Right hindlimb (tissue), 1 donor: ENCODE measurements at places on chromosomes 4 and X.
A peak's percentile ranks its signal among the peaks of the same experiment; 100 is the strongest.

DNA sequence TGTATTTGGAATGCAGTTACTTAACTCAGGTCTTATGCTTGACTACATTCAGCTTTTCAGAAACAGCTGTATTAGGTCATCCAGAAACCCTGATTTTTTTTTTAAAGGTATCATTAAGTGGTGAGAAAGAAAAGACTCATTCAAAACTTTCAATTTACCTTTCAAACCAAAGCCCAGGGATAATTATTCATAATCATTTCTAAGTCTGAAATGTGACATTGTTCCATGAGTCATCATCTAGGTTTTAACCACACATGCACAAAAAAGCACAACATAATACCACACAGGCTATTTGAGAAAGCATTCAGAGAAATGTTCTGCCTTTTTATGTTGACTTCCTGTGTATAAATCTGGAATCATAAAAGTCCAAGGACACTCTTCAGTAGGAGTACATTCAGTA is 288.2 kb downstream of the IL1RAPL2 start:
- DNase-seq: no peak

GRCh38 chr4:169604131-169604900 is 8.1 kb downstream of the NEK1 start:
- DNase-seq: no peak

- no peak for DNase-seq
Observed at GRCh38 chrX:17767734-17768133, 30.4 kb downstream of the SCML1 start.

GRCh38 chr4:141730805-141731204 is 94.4 kb downstream of the IL15 start:
- DNase-seq: no peak

DNA sequence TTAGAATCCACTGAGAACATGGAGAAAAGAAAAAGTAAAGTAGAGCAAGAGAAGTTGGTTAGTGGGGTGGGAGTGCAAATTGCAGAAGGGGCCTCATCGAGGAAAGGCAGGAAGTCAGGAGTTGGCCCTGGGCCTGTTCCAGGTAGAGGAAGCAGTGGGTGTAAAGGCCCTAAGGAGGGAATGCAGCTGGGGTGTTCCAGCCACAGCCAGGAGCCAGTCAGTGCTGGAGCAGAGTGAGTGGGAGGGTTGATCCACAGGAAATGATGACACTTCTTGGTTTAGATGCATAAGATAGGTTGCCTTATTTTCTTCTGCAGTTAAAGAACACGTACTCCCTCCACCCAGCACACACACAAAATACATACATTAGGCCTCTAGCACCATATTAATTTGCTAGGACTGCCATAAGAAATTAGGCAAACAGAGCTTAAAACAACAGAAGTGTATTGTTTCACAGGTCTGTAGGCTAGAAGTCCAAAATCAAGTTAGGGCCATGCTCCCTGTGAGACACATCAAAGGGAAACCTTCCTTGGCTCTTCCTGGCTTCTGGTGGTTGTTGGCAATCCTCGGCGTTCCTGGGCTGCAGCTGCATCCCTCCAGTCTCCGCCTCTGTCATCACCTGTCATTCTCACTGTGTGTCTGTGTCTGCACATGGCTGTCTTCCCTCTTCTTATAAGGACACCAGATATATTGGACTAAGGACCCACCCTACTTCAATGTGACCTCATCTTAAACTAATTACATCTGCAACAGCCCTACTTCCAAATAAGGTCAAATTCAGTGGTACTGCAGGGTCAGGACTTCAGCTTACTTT is 205.9 kb downstream of the AASDH start:
- peak; percentile 68 for DNase-seq

- peak; percentile 69 for DNase-seq
Observed at GRCh38 chrX:31021537-31021936, 50.3 kb downstream of the FTHL17 start.

DNA sequence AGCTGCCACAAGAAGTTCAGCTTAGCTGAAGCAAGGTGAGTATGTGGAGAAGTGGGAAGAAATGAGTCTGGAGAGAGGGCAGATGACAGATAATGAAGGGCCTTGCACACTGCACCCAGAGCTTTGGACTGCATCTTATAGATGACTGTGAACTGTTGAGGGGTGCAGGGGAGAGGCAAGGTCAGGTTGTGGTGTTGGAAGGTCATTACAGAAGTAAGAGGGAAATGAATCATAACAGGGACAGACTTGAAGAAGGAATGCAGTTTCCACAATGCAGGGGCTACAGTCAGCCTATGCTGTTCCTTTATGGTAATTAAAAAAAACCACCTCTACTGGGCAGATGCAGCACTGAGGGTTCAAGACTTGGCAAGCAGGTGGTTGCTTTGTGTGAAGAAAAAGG is 4.8 kb upstream of the IGFBP7 start:
- DNase-seq: no peak

- no peak for DNase-seq
Observed at GRCh38 chrX:140434347-140434746, 70.5 kb downstream of the SOX3 start.

DNA sequence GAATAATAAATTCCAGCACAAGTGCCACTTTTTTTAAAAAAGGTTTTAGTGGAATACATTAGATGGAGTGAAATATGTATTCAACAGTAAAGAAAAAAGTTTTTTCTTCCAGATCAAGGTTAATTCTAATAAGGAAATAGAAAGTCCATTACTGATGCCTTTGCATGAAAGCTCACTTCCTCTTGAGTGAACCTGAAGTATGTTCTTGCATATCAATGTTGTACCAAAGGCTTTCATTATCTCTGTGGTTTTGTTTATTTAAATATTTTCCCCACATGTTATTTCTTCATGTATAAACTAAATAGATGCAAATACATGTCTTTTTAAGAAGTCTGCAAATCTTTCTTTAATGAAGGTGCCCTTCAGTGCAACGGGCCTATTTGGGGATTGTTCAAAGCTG is 307.9 kb downstream of the C4orf33 start:
- no peak for DNase-seq

GRCh38 chr4:169025184-169025583 is 15.1 kb upstream of the CBR4 start:
- no peak for DNase-seq

DNA sequence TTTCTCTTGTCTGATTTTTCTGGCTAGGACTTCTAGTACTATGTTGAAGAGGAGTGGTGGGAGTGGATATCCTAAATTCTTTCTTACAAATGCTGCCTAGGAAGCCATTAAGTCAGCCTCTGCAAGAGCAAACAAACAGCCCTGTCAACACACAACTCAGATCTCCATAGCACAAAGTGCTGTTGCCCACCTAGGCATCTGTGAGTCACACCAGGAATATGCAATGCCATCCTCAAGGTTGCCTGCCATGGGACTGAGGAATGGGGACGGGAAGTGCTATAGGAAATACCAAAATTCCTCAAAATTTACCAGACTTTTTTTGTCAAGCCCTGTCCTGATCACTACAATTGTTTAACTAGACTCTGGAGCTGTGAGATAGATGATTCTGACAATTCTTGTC is 466.9 kb downstream of the FSTL5 start:
- DNase-seq: no peak

DNA sequence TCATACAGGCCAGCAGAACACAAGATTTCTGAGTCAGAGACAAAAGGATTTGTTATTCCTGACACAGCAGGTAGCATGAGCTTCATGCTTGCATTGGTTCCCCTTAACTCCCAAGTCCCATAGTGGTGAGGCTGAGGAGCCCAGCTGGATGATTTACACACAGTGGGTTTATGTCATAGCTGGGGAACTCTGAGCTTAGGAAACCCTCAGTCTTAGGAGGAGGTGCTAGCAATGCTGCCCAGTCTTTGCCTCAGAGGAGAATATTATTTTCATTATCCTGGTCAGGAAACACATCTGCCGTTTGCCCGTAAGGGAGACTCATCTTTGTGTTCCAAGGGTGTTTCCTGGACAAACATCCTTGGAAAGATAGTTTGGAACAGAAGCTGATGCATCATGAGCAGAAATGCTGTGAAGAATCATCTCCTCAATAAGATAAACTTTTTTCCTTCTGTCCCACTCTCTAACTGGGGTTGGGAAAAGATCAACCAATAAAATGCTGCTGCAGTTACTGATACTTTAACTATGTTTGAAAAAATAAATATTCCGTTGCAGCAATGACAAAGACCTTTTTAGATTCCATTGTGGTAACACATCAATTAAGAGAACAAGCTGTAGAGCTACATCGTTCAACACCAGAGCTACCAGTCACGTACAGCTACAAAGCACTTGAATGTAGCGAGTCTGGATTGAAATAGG is 146.8 kb downstream of the DCLK2 start:
- no peak for DNase-seq

DNA sequence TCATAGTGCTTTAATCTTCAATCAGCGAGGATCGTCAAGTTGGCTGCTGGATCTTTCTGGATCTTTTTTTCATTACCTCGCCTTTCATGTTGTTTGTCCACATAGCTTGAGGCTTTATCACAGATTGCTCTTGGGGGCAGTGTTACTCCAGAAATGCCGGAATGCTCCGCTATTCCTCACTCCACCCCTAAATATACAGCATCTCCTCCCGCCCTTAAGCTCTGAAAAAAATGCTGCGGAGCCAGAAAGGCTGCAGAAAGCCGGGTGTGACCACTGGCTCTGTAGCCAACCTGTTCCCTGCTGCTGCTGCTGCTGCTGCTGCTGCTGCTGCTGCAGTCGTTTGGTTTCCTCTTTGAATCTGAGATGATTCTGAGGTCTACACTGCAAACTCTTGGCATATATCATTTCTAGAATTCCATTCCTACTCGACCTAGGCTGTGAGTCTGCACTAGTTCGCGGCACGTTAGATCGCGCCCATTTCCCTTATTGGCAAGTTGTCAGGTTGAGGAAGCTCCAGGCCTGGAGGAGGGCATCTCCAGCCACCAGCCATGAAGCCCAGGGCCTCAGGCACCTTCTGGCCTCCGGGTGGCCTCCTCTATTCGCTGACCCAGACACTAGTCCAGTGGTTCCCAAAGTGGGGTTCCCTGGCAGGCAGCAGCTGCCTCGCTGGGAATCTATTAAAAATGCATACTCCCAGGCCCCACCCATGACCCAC is 34.2 kb downstream of the WDR13 start:
- peak; percentile 91 for DNase-seq

- no peak for DNase-seq
Observed at GRCh38 chr4:82447886-82448285, 17.5 kb downstream of the ENOPH1 start.

DNA sequence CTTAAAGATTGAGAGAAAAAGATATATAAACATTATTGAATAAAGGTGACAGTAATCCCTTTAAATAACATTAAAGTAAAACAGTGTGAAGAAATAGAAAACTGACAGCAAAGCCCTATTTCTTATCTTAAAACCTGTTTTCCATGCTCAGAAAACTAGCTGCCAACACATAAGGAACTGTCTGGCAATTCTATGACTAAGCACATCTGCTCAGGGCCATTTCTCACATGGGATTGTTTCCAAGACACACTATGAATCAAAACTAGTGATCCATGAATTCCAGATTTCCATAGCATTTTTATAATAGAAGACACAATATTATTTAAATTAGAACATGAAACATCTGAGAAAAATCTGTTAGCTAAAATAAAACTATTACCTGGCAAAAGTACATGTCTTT is 113.4 kb downstream of the SCLT1 start:
- DNase-seq: no peak

GRCh38 chrX:114959729-114960128 is 57.7 kb downstream of the IL13RA2 start:
- DNase-seq: no peak

DNA sequence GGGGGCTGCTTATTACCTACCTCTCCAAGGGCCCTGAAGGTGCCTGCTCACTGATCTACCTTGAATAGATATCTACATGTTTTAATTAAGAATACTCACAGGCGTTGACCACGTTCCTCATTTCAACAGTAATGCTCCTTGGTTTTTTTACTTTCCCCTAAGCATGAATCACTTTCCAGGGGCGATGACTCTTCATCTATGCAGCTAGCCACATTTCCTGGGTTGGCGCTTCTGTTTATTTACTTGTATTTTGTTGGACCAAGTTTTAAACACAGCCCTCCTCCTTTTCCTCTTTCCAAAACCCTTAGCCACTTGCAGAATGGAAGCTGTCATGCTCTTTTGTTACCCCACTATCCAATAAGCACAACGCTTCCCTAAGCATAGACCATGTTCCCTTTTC is 50.8 kb downstream of the CBLL2 start:
- DNase-seq: no peak
